ENCODE measurements at places on chromosomes 3 and 15.

DNA sequence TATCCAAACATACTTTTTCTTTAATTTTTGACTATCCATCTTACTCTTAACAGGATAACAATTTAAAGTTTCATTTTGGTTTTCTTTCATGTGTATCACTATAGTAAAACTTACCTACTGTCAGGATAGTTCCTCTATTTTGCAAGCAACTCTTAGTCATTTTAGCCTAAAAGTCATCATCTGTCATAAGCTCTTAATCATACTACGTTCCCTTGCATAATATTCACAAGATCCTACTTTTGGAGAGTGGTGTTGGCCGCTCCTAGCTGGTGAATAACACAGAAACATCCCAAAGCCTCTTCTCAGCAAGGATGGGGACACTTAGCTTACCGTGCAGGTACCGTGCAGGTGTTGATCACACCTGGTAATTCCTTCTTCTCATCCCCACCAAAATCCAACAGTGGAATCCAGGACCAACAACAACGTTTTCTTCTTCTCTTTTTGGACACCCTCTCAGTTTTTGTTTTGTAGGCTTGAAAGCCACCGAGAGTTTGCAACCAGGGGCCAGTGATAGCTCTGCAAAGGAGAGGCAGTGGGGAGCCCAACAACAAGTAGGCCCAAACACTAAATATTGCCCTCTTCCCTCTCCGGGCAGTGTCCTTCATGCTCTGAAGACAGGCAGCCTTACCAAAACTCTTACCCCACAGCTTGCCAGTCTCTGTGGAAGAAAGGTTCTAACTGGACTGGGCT is 433 bp downstream of the FILIP1L start:
- DNase-seq = no peak

DNA sequence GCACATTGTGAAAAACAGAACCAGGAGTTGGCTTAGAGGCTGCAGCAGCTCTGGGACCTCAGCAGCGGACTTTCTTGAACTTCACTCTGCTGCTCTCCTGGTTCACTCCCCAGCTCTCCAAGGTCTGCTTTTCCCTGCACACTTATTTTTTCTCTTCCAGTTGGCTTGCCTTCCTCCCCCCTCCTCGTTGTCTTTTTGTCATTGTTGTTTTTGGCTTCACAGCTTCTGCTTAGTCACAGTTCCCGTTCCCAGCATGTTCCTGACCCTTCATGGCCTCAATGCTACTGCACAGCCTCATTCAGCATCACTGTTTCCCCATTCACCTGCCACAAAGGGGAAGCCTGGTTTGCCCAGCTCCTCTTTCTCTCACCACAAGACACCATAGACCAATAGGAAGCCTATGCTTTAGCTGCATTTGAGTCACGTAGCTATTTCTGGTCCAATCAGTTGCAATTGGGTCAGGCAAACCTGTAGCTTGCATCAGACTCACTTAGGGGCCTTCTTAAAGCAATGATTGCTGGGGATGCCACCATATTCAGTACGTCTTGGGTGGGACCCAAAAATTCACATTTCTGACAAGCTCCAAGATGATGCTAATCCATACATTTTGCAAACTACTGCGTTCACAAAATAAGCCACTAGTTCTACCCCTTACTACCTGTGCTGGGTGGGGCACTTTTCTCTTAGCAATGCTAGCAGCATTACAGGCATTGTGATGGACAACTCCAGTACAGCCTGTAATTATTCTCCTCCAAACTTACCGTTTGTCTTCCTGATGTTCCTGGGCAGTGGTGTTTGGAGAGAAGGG is 7.8 kb upstream of the SUMF1 start:
- no peak for DNase-seq

DNA sequence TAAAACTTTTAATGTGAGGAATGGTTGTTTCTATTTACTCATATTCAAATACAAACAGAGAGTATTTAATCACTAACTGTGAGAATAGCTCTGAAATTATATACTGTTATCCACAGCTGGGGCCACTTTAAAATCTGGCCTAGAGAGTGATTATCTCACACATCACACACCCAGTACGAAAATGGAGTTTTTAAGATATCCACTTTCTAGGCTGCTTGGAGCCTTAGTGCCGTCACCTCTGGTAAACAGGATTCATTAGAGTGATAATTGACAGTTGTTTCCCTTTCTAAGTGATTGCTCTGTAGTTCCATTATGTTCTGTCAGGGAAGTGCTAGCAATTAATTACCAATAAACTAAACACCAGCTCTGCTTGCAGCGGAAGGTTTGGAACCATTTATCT is 942.4 kb downstream of the FHIT start:
- DNase-seq = no peak

DNA sequence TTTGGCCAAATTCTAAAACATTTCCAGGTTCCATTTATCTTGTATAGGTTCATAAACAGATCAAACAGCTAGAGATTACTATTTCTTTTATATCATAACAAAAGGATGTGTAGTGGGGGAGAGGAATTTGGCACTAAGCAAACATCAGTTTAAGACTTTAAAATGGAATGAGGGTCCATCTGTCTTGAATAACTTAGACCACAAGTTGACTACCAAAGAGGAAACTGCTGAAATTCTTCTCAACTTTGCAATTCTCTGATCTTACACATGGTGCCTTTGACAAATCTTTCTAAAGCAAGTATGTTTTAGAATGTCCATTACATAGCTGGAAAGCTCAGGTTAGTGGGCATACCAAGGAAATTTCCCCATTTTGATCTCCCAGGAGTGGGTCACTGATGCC is 140.5 kb upstream of the ADAMTS9 start:
- DNase-seq = no peak

DNA sequence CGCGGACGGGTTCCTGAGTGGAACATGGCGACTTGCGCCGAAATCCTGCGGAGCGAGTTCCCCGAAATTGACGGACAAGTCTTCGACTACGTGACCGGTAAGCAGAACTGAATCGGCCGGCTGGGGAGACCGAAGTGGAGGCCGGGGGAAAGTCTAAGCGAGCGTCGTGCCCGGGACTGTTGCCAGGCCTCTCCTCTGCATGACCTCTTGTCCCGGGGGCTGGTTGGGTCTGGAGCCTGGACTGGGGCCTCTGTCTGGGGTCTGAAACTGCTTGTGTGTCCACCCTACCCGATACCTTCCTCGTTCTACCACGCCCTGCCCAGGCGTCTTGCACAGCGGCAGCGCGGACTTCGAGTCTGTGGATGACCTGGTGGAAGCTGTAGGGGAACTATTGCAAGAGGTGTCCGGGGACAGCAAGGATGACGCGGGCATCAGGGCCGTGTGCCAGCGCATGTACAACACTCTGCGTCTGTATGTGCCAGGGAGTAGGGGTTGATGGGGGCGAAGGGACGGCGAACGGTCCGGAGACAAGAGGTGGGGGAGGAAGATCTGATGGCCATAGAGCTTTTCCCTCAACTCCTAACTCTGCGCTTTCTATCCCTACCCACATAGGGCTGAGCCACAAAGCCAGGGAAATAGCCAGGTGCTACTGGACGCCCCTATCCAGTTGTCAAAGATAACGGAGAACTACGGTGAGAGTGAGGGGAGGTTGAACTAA is at the start of gene ABCF3:
Gene ABCF3, plus strand, starts transcription at position 16 of the 718 bp plus-strand sequence. Its CDS starts 9 bp downstream, at position 25.
- DNase-seq = no peak

DNA sequence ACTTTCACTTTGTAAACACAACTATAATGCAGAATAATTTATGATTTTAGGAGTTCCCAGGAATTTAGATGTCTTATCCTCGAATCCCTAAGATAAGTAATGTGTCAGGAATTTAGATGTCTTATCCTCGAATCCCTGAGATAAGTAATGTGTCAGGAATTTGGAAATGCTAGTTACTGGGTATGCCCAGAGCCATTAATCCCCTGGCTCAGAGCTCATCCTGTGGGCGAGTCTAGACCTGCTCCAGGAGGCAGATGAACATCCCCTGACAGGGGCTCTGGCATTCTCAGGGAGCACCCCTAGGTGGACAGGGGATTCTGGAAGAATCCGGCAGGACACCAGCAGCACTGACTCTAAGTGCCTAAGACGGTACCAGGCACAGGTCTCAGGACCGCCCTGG is 163.3 kb downstream of the ARRDC4 start:
- no peak for DNase-seq

DNA sequence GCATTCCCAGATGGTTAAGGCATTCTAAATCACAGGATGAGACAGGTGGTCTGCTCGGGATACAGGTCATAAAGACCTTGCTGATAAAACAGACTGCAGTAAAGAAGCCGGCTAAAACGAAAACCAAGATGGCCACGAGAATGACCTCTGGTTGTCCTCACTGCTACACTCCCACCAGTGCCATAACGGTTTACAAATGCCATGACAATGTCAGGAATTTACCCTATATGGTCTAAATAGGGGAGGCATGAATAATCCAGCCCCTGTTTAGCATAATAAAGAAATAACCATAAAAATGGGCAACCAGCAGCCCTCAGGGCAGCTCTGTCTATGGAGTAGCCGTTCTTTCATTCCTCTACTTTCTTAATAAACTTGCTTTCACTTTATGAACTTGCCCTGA is 151.1 kb downstream of the ZNF385D start:
- DNase-seq = no peak

DNA sequence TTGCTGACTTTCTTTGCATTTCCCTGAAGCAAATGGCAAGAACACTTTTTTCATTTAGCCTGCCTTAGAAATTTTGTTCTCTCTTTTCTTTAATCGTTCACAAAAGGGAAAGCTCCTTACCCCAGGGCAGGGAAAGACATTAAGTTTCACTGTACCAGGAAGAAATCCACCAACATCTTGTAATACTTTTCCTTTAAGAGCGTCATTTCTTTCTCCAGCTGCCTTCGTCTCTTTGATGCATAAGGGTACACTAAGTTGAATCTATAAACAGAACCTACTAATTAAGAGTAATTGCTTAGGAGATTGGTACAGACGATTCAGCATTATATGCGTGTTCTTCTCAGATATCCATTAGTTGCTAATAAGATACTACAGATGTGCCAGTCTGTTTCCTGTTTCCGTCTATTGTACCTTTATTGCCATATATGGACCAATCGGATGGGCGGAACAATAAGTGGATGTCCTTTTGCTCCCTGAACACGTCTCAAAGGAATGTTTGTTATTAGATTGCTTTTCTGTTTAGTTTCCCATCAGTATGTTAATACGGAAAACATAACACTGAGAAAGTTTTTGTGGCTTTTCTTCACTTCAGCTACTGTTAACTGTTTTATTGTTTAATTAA is 276.7 kb upstream of the RARB start:
- DNase-seq = no peak

DNA sequence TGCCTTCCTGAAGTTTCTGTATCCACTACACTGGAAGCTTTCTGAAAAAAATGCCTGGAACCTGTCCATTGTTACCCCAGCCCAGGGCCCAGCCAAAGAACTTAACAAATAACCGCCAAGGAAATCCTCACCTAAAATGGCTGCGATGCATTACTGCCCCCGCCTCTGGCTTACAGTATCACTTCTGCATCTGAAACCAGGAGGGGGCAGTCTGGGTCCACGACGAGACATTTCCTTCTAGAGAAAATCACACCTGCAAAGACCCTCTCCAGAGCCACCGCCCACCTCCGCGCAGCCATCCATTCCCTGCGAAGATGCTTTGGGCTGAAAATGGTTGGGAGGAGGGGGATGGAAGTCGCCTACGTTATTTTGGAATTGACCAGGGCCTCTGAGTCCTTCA is 22.4 kb upstream of the CELF6 start:
- no peak for DNase-seq

GRCh38 chr15:83626171-83626802 is 27.6 kb upstream of the ADAMTSL3 start:
- no peak for DNase-seq

- DNase-seq = no peak
These were observed 15.4 kb upstream of the ZNF774 start for GRCh38 chr15:90336705-90337141.
